ENCODE measurements at places on chromosomes 13 and 19. TPM values are rescaled to one million over a fixed set of nuclear protein-coding genes. Genes with fewer than 3 reads are reported as not detected.

ZNF530 gene
- total RNA-seq = 5.1 TPM

ZNF616 gene
- total RNA-seq = 11.4 TPM

APLP1 gene
- 6.7 TPM for total RNA-seq

SIGLEC14 gene
- total RNA-seq = not detected

PSG6 gene
- not detected for total RNA-seq

VPS36 gene
- total RNA-seq = 25.4 TPM

DGKH gene
- 12.5 TPM for total RNA-seq

LHB gene
- not detected for total RNA-seq

C3 gene
- 0.22 TPM for total RNA-seq

FLT1 gene
- 6.2 TPM for total RNA-seq

POSTN gene
- 13.1 TPM for total RNA-seq

ARHGEF1 gene
- 37.4 TPM for total RNA-seq

SH3GL1 gene
- 29.1 TPM for total RNA-seq

PGLYRP2 gene
- not detected for total RNA-seq

NALCN gene
- 0.66 TPM for total RNA-seq

MEIS3 gene
- 99.3 TPM for total RNA-seq

ZNF578 gene
- total RNA-seq = 3.5 TPM

AXL gene
- total RNA-seq = 278 TPM

SYNGR4 gene
- not detected for total RNA-seq

MYO1F gene
- 0.22 TPM for total RNA-seq

ADGRE1 gene
- not detected for total RNA-seq

FAM216B gene
- not detected for total RNA-seq

C13orf46 gene
- total RNA-seq = 0.25 TPM

YJU2 gene
- 22.7 TPM for total RNA-seq

KLK3 gene
- total RNA-seq = not detected

FAAP24 gene
- total RNA-seq = 1.9 TPM

PODNL1 gene
- total RNA-seq = under 0.01 TPM

CLPTM1 gene
- 26.7 TPM for total RNA-seq

PSG2 gene
- 0.12 TPM for total RNA-seq

WDR88 gene
- not detected for total RNA-seq

GJB2 gene
- total RNA-seq = not detected

LIPE gene
- 3.7 TPM for total RNA-seq

KLK4 gene
- total RNA-seq = not detected

KLK14 gene
- total RNA-seq = not detected

DHDH gene
- not detected for total RNA-seq

SLC25A41 gene
- not detected for total RNA-seq

PTPRS gene
- 117 TPM for total RNA-seq

NOP53 gene
- 47.3 TPM for total RNA-seq

SLITRK5 gene
- total RNA-seq = under 0.01 TPM

DPRX gene
- total RNA-seq = not detected

SOX1 gene
- total RNA-seq = not detected

TPTE2 gene
- not detected for total RNA-seq

FXYD1 gene
- 0.33 TPM for total RNA-seq

ODAD3 gene
- 0.37 TPM for total RNA-seq

SIAH3 gene
- total RNA-seq = under 0.01 TPM

DACH1 gene
- total RNA-seq = 0.37 TPM

APC2 gene
- total RNA-seq = 0.50 TPM

ZNF382 gene
- total RNA-seq = 6.8 TPM

RELB gene
- 10.2 TPM for total RNA-seq
